ENCODE measurements at places on chromosomes 5 and 9.

GRCh38 chr5:111398013-111398412 is 114.3 kb downstream of the STARD4 start:
- no peak for DNase-seq

DNA sequence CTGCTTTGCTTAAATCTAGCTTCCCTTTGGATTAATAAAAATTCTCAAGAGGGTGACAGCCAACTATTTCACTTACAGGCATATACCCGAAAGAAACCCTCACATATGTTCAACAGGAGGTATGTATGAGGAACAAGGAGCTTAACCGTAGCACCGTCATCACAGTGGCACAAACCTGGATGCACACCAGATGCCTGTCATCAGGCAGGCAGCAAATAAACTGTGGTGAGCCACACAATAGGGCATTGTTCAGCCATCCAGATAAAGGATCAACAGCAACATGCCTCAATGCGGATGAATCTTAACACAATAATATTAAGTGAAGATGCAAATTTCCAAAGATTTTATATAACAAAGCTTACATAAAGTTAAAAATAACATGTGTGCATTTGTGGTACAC is 5.5 kb upstream of the TNFSF15 start:
- DNase-seq, result no peak

- DNase-seq, result peak; percentile 83
Observed at GRCh38 chr5:36878392-36879082, 2.0 kb downstream of the NIPBL start.

DNA sequence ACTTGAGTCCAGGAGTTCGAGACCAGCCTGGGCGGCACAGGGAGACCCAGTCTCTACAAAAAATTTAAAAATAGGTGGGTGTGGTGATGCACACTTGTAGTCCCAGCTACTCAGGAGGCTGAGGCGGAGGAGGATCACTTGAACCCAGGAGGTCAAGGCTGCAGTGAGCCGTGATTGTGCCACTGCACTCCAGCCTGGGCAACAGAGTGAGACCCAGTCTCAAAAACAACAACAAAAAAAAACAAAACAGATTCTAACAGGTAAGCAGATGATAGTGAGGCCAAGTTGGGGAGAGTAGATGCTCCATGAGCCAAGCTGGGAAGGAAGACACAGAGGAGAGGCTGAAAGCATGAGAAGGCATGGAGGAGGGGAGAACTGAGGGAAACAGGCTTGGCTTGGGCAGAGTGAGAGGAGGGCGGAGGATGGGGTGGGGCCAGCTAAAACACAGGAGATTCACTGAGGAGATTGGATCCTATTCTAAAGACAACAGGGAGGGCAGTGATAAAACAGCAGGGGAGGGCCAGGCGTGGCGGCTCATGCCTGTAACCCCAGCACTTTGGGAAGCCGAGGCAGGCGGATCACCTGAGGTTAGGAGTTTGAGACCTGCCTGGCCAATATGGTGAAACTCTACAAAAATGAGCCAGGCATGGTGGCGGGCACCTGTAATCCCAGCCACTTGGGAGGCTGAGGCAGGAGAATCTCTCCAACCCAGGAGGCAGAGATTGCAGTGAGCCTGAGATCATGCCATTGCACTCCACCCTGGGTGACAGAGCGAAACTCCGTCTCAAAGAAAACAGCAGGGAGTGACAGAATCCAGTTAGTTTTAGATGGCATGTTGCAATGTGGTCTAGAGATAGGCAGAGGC is 8.4 kb downstream of the RPS14 start:
- no peak for DNase-seq

GRCh38 chr9:27053369-27054022 is 48.0 kb upstream of the LRRC19 start:
- DNase-seq, result peak; percentile 26

- DNase-seq, result peak; percentile 59
Observed at GRCh38 chr5:91339063-91339705, 43.9 kb downstream of the ARRDC3 start.

DNA sequence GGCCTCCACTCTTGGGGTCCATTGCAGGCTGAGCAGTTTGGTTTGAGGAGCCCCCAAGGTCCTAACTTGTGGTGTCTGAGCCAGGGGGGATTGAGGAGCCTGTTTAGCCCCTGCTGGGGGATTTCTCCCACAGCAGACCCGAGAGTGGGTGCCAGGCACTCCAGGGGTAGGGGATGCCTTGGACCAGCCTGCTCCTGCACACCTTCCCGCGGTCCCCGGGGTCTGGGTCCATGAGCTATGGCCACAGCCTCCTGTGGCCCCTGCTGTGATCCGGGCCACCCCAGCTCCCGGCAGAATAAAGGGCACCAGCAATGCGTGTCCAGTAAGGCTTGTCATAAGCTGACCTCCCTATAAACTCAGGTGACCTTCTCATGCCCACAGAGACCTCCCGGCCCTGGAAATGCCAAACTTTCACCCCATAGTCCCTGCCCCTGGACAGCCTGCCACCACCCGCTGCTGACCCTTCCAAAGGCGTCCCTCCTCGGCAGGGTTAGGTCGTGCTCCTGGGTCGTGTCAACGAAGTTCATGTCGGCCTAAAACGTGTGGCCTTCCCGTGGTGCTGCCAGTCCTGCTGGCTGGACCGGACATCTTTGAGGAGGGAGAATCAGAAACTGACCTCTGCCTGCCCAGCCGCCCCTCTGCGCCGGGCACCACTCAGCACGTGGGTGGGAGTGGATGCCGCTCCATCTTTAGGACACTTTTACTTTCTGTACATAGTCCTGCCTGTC is 137.6 kb downstream of the MRPL36 start:
- no peak for DNase-seq

DNA sequence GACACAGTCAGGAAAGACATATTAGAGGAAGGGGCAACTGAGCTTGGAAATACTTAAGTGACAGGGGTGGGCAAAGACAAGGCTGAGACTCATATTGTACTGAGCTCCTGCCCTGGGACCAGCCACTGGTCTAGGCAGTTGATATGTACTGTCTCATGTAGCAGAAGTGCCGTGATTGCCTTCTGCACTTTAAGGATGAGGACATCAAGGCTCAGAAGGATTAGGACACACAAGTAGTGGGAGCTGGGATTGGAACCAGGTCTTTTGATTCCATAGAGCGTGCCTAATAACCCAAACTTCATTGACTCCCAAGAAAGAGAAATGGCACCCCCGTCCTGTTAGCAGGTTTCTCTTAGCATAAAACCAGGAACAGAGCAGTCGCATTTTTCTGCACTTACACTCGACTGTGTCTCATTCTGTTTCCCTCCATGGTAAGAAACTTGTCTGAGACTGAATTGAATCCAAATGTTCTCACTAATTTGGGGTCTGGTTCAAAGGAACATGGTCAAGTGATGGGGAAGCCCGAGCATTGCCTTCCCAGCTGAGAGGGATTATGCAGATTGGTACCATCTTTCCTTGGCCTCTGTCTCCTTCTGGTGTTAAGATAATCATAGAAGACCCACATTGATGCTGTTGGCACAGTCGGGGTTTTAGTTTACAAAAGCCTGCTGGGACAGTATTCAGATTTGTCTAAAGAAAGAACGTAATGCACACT is 70.4 kb downstream of the ANGPTL2 start:
- no peak for DNase-seq

GRCh38 chr5:148060309-148060708 is 3.5 kb upstream of the SPINK5 start:
- no peak for DNase-seq

GRCh38 chr9:9719373-9720112 is 893.3 kb downstream of the PTPRD start:
- DNase-seq, result no peak

- DNase-seq, result peak; percentile 28
Observed at GRCh38 chr5:43680286-43680685, 77.3 kb downstream of the NNT start.

GRCh38 chr5:2748179-2748860 is 3.2 kb downstream of the IRX2 start:
- DNase-seq, result no peak

DNA sequence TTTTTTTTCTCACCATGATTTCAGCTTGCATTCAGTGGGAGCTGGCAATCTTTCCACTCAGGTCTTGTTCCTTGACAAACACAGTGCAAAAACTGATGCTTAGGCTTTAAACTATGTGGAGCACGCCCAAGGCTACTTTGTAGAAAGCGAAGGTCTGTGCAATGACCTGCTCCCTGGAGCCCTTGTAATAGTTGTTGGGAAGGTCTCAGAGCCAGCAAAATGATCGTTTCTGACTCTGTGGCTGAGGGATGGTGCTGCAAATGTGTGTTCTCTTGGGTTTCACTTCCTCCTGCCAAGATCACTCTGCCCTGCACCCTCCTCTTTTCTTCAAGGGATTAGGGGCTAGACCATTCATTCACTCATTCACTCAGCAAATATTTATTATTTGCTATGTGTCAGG is 249.7 kb upstream of the MAP3K1 start:
- no peak for DNase-seq

GRCh38 chr9:89791754-89792153 is 186.9 kb downstream of the GADD45G start:
- DNase-seq, result no peak

- DNase-seq, result no peak
Observed at GRCh38 chr5:112885001-112885400, 23.9 kb downstream of the SRP19 start.

DNA sequence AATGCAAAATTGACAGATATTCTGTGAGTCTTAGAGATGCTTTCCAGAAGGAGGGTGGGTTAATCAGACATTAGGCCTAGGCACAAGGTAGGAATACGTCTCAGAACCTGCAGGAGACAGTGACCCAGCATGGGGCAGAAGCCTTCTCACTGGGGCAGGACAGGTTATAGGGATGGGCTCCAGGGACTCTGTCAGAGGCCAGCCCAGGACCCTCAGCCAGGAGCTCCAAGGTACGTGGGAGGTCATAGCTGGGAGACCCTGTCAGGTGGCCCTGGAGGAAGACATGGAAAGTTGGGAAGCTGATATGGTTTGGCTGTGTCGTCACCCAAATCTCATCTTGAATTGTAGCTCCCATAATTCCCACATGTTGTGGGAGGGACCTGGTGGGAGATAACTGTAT is 450.4 kb downstream of the GADD45G start:
- no peak for DNase-seq

GRCh38 chr5:152717393-152717792 is 312.3 kb upstream of the NMUR2 start:
- no peak for DNase-seq

- DNase-seq, result peak; percentile 24
Observed at GRCh38 chr5:133962801-133963476, 5.5 kb downstream of the C5orf15 start.

- no peak for DNase-seq
Observed at GRCh38 chr5:98204798-98205197, 568.7 kb upstream of the RGMB start.

All from adipocyte (in vitro differentiated cells).